Smooth muscle cell of the pulmonary artery (primary cell): ENCODE measurements at places on chromosomes 1 and 21. TPM values are rescaled to one million over a fixed set of nuclear protein-coding genes. Genes with fewer than 3 reads are reported as not detected.

The RGS13 gene
- total RNA-seq = not detected in 2 replicates

The ATXN7L2 gene
- total RNA-seq = 1.2 and 1.3 TPM in 2 replicates

The CHI3L1 gene
- 0.39 and 1.1 TPM in 2 replicates for total RNA-seq

The KCNJ6 gene
- total RNA-seq = 0.20 and 1.3 TPM in 2 replicates

The RHEX gene
- not detected in 2 replicates for total RNA-seq

The ZNF648 gene
- total RNA-seq = not detected in 2 replicates

The OR2L2 gene
- not detected in 2 replicates for total RNA-seq

The TSTD1 gene
- total RNA-seq = 7.6 and 10.1 TPM in 2 replicates

The SF3B4 gene
- total RNA-seq = 12.8 and 15.8 TPM in 2 replicates

The ATP6V1G3 gene
- not detected in 2 replicates for total RNA-seq

The HSF2BP gene
- 1.3 and 2.8 TPM in 2 replicates for total RNA-seq

The FOXE3 gene
- total RNA-seq = not detected in 2 replicates

The PPFIA4 gene
- 32.2 and 39.6 TPM in 2 replicates for total RNA-seq

The CFAP74 gene
- total RNA-seq = not detected in 2 replicates

The TAL1 gene
- total RNA-seq = 0.07 and 0.91 TPM in 2 replicates

The TMOD4 gene
- total RNA-seq = not detected in 2 replicates

The MRTO4 gene
- total RNA-seq = 14.7 and 16.3 TPM in 2 replicates

The TEX38 gene
- total RNA-seq = not detected in 2 replicates

The RBP7 gene
- total RNA-seq = 0.26 TPM in 1 of 2 replicates, not detected in the other

The IVL gene
- total RNA-seq = not detected in 2 replicates

The RGS1 gene
- not detected in 2 replicates for total RNA-seq

The CCDC28B gene
- total RNA-seq = 8.5 and 8.9 TPM in 2 replicates

The MAP3K21 gene
- total RNA-seq = 0.07 and 0.10 TPM in 2 replicates

The CCDC190 gene
- total RNA-seq = 1.3 and 1.8 TPM in 2 replicates

The NPPB gene
- not detected in 2 replicates for total RNA-seq

The HPDL gene
- total RNA-seq = 0.33 and 0.86 TPM in 2 replicates

The KLHDC9 gene
- 0.98 and 1.2 TPM in 2 replicates for total RNA-seq

The CLCNKB gene
- total RNA-seq = 0.07 TPM in 2 replicates

The DNASE2B gene
- not detected in 2 replicates for total RNA-seq

The GRHL3 gene
- 0.03 TPM in 1 of 2 replicates, not detected in the other for total RNA-seq

The TFF3 gene
- total RNA-seq = not detected in 2 replicates

The RGS7 gene
- 0.83 and 1.0 TPM in 2 replicates for total RNA-seq

The KMO gene
- 0.03 and 0.33 TPM in 2 replicates for total RNA-seq

The IL22RA1 gene
- 0.07 TPM in 1 of 2 replicates, not detected in the other for total RNA-seq

The ARID4B gene
- total RNA-seq = 29.6 and 33.5 TPM in 2 replicates

The ACTL8 gene
- 0.07 TPM in 1 of 2 replicates, not detected in the other for total RNA-seq

The LRRC8D gene
- 20.7 and 38.6 TPM in 2 replicates for total RNA-seq

The SLC45A1 gene
- 4.2 and 5.6 TPM in 2 replicates for total RNA-seq

The DDR2 gene
- total RNA-seq = 282 and 310 TPM in 2 replicates

The NKAIN1 gene
- 0.26 and 0.40 TPM in 2 replicates for total RNA-seq

The IGSF9 gene
- 0.36 TPM in 1 of 2 replicates, not detected in the other for total RNA-seq

The SH2D5 gene
- total RNA-seq = 1.0 and 16.6 TPM in 2 replicates

The PPP1R12B gene
- total RNA-seq = 19.4 and 21.9 TPM in 2 replicates

The ITGB2 gene
- total RNA-seq = 0.46 and 1.7 TPM in 2 replicates

The SYPL2 gene
- total RNA-seq = 0.56 and 0.91 TPM in 2 replicates

The MTOR gene
- 36.8 and 53.6 TPM in 2 replicates for total RNA-seq

The DMBX1 gene
- total RNA-seq = not detected in 2 replicates

The GJA8 gene
- not detected in 2 replicates for total RNA-seq

The FYB2 gene
- not detected in 2 replicates for total RNA-seq

The CRYBG2 gene
- total RNA-seq = not detected in 2 replicates

The RPTN gene
- not detected in 2 replicates for total RNA-seq

The TUFT1 gene
- 3.5 and 10.5 TPM in 2 replicates for total RNA-seq

The ST6GALNAC3 gene
- total RNA-seq = 0.26 and 0.36 TPM in 2 replicates

The KRTAP10-8 gene
- not detected in 2 replicates for total RNA-seq

The C1orf167 gene
- total RNA-seq = 0.20 TPM in 2 replicates
